ENCODE measurements at places on chromosomes 13 and 19.

DNA sequence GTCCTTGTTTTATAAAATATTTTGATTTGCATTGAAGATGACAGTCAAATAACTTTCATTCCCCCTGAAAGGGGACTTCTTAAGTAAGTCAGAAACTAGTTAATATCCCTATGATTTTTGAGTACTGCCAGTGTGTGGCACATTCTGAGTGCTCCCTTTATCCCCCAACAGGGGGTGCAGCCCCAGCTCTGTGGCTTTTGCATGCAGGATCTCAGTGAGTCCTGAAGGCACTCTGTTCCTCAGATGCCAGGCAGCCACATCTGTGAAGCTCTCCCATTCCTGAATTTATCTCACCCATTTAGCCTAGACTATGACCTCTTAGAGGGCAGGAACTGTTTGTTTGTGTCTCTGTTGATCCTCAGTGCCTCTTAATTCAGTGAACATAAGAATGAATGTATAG, 123.1 kb downstream of the CDK8 start:
- DNase-seq: no peak

DNA sequence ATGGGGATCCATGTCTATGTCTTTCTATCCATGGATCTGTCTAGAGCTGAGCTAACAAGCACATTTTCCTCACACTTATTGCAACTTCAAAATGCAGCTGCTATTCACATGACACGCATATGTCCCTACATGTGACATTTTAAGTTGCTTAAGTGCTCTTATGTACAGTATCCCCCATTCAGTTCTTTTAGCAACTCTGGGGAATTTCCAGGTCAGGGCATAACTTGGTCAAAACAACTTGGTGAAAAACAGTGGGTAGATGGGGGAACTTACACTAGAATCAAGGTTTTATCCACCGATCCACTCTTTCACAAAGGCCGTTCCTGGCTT, 73.0 kb downstream of the COL4A1 start:
- DNase-seq: no peak

DNA sequence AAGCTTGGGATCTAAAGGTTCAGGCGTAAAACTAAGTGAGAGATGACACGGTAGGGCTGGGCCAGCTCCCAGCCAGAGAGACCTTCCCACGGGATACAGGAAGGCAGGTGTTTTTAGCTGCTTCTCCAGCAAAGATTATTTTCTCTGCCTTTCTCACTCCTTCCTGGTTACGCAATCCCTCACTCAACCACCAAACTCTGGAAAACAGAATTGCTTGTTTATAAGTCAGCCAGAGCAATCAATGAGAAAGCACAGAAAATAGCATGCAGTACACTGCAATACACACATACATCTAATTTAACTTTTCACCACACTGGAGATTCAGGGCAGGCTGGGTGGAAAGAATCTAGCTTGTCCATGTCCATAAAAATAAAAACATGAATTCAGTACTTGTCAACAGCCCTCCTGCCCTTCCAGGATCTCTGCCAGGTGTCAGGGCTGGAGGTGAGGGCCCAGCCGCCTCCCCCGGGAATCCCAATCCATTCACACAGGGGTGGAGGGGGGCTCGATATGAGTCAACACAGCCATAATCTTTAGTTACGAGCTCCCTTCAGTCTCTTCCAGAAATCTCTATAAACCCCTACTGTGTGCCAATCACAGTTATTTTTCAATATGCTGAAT, 12.2 kb downstream of the RHPN2 start:
- no peak for DNase-seq

DNA sequence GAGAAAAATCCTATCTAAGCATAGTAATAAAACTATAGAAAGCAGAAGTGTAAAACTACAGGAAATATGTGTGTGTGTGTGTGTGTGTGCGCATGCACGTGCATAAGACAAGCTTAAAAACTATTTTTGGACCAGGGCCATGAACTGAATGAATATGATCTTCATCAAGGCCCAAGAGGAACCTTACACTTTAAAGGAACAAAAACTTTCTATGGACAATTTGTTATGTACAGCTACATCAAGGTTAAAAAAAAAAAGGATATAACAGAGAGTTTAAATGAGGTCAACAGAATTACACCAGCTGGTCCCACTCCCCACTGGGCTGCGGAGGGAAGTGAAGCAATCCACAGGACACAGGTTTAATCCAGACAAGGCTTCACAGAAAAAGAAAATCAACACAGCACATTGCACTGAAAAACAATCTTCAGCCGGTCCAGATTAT, 151.1 kb downstream of the LHFPL6 start:
- DNase-seq: peak; percentile 89

- no peak for DNase-seq
Measured at GRCh38 chr19:36009220-36009619, 607 bp upstream of the SYNE4 start.

GRCh38 chr19:52963247-52963618, 552 bp upstream of the ZNF816 start:
- DNase-seq: no peak

GRCh38 chr19:30094756-30095140, 152.7 kb downstream of the URI1 start:
- DNase-seq: no peak

GRCh38 chr19:36210497-36210896, 4.0 kb downstream of the ZNF565 start:
- no peak for DNase-seq

DNA sequence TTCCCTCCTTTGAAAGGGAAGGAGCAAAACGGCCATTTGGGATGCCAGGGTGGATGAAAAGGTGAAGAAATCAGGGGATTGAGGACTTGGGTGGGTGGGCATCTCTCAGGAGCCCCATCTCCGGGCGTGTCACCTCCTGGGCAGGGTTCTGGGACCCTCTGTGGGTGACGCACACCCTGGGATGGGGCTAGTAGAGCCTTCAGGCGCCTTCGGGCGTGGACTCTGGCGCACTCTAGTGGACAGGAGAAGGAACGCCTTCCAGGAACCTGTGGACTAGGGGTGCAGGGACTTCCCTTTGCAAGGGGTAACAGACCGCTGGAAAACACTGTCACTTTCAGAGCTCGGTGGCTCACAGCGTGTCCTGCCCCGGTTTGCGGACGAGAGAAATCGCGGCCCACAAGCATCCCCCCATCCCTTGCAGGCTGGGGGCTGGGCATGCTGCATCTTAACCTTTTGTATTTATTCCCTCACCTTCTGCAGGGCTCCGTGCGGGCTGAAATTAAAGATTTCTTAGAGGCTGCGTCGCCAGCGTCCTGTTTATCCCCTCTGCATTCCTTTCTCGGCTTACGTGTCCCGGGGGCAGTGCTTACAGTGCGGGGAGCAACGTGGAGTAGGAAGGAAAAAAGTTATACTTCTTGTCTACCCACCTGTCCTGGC, 15.2 kb upstream of the S1PR4 start:
- DNase-seq: no peak

DNA sequence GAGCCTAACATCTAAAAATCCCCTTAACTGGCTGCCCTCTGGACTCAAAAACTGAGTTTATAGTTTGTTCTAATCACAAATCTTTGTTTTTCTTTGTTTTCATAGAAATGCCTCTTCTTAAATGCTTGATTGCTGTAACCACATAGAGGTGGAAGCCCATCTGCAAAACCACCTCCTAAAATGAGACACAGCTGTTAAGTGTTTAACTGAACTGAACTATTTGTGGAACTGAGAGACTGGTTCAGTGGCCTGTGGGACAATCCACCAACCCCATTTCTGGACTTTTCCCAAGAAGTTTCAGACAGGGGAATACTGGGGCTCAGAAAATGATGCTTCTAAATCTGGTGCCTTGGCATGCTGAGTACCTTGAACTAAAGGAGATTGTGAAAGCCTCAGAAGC, 50.9 kb upstream of the TM9SF2 start:
- DNase-seq: no peak

DNA sequence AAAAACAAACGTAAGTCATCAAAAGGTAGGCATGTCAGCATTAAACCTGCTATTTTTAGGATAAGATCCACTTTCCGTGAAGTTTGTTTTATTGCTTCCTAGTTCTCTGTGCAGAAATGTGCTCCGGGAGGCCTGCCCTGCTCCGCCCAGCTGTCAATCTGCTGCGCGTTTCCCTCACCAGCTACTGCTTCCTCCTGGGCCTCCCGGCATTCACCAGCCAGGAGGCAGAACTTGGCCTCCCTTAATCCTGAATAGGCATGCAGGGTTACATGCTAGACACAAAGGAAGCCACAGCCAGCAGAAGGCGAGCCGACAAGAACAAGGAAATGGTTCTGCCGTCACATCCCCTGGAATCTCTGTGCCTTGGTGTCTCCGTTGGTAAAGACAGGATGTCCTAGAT, 386.2 kb downstream of the IRS2 start:
- no peak for DNase-seq

DNA sequence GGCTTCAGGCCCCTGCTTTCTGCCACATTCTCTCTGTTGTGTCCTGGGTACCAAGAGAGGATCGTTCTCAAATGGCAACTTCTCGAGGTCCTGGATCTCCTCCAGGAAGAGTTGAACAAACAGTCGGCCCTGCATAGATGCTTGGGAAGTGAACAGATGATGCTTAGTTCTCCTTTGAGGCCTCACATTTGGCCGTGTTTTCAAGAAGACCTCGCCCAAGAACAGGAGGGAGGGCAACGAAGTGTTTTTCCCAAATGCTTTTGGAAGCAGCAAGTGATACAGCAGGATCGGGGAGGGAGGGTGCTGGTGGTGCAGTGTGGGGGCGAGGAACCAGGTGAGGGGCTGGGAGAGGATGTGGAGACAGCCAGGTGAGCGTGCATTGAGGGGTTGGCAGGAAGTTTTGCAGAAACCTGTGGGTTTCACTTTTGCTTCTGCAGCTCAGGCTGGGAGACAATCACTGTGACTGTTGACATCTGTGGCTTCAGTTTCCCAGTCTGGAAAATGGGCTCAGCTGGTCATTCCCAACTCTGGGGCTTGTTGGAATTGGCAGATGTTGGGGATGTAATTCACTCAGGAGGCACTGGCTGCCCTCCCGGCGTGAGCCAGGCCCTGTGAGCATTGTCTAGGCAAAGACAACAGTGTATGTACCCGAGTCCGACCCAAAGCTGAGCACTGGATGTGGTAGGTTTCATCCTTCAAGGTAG, 21.6 kb downstream of the MAST3 start:
- DNase-seq: no peak

GRCh38 chr13:37257051-37257450, 151.6 kb upstream of the CSNK1A1L start:
- no peak for DNase-seq

GRCh38 chr19:48741129-48741999, 954 bp upstream of the RASIP1 start:
- no peak for DNase-seq

GRCh38 chr13:24043590-24044350, 116.8 kb upstream of the SPATA13 start:
- DNase-seq: no peak

DNA sequence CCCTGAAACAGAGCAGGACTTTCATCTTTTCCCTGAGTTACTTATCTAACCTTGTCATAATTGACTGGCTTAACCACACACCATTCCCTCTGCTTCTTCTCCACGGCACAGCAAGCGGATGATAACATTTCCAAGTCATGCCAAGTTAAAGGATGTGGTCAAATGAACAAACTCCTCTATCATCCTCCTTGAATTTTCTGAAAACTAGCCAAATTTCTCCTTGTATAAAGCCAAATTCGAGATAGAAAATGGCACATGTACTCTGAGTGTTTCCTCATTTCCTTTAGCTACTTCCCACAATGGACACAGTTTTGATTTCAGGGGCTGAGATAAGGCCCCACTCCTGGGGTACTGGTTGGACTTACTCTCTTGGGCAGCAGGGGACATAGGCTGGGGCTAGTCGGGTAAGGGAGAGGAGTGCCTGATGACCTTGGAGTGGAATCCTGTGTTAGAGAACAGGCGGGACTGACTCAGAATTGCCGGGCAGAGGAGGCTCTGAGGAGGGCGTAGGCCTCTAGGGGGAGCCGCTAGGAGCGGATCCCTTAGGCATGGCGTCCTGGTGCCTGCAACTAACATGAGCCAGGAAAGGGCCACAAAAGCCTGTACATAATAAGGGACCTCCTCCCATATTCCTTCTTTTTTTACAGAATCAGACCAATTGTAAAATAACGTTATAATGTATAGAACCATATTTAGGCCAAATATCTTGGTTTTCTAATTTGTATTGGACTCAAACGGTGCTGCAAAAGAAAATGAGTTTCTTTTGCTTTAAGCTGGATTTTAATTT, 20.3 kb upstream of the TMTC4 start:
- no peak for DNase-seq

GRCh38 chr13:101567841-101568240, 115.4 kb downstream of the ITGBL1 start:
- no peak for DNase-seq

DNA sequence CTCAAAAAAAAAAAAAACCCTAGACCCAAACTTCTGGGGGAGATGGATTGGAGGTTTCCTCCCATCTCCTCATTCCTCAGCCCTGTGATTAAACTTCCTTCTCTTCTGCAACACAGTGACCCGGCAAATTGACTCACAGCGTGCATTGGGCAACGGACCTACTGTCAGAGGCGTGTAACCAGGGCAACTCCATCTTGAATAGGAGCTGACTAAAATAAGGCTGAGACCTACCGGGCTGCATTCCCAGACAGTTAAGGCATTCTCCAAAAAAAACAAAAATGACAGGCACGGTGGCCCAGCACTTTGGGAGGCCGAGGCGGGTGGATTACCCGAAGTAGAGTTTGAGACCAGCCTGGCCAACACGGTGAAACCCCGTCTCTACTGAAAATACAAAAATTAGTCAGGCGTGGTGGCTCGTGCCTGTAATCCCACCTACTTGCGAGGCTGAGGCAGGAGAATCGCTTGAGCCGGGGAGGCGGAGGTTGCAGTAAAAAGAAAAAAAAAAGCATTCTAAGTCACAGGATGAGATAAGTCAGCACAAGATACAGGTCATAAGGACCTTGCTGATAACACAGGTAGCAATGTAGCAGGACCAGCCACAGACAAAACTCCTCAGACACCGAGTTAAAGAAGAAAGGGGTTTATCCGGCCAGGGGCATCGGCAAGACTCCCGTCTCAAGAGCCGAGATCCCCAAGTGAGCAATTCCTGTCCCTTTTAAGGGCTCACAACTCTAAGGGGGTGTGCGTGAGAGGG, 5.4 kb upstream of the NLRP7 start:
- DNase-seq: no peak

DNA sequence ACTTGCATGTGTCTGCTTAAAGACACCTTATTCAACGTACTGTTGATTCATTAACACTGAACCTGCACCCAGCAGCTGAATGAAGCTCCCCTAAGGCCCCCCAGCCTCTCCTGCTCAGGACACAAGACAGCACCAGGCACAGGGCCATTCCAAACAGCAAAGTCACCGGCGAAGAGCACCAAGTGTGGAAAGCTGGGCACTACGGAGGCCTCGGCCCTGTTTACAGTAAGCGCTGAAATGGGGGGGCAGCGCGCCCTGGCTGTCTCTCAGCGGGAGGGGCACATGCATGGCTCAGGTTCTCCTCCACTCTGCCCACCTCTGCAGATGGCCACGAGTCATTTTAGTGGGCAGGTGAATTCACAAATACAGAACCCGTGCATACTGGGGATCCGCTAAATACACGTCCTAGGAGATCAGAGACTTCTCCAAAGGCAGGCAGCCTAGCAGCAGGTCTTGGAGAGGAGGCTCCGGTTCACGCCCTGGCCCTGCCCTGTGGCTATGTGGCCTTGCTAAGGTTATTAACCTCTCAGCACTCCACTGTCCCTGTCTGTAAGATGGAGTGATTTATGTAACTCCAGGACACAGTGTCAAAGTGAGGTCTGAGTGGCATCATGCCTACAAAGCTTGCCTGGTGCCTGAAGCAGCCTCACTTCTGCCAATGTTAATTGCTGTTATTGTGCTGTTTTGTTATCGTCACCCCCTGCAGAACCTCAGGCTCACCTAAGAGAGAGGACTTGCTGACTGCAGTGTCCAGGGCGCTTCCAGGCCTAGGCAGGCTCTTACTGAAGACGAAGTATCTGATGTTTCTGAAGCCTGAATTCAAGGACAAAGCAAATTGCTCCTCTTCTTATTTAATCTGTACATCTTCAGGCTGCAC, 207.4 kb upstream of the SOX1 start:
- no peak for DNase-seq
